LHCN-M2 (cell line): ENCODE measurements at places on chromosomes 6 and 20. TPM values are rescaled to one million over a fixed set of nuclear protein-coding genes. Genes with fewer than 3 reads are reported as not detected.

GRCh38 chr6:149941583-149942460 lies at the start of gene ULBP2:
ULBP2 (plus strand) TSS chr6:149942014; CDS start chr6:149942073, 59 bp downstream.
- peak; percentile 94 for DNase-seq

DNA sequence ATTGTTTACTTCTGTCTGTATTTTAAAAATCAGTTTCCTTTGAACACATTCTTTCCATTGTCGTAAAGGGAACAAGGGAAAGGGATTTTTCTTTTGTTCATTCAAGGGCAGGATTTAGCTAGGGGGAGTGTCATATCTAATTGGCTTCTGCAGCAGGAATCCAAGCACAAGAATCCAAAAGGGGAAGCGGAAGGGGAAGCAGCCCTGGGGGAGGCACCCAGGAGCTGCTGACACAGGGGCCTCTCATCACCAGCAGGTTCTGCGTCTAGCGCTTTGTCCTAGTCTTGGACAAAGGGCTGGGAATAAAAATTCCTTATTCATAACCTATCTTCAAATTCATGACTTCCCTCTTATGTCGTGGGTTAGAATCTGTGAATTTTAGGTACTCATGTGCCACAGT lies 13.7 kb downstream of the RIPK1 start:
- DNase-seq, result no peak

- DNase-seq, result no peak
These were observed 113.9 kb downstream of the GMPR start for GRCh38 chr6:16352258-16352635.

DNA sequence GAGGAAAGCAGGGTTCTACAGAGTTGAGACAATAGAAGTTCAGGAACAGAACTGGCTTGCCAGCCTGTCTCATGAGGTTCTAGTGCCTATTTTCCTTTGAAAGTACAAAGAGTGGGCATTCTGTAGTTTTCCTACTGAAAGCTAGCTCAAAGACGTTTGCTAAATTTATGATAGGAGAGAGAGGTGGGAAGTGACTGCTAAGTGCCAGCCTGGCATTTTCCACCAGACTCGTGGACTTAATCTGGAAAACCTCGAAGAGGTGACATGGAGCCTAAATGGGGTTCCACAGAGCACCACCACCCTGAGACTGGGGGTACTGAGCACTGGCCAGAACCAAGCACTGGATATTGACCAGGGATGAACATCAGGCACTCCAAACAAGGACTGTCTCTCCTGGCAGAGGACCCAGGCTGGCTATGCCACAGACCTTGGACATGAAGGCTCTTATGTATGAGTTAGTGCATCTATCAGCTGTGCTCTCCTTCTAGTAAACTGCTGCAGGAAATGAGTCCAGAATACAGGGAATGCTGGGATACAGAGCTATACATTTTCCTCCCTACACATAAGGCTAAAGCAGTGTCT lies 7.1 kb downstream of the PEX6 start:
- DNase-seq, result no peak

DNA sequence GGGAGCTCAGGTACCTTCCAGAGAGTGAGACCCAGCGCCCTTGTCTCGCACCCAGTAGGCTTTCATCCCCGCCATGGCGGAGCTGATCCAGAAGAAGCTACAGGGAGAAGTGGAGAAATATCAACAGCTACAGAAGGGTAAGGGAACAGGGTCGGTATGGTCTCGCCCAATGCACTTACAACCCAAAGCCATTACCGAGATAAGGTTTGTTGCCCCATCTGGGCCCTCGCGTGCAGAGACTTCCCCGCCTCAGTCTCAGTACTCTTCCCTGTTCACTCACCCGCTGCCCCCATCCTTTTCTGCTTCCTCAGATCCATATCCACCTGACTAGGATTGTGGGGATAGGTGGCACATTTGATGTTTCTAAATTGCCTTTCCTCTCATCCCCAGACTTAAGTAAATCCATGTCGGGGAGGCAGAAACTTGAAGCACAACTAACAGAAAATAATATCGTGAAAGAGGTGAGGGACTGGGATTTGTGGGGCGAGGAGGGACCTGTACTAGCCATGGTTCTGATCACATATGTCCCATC lies 449 bp downstream of the PFDN6 start:
- no peak for DNase-seq

DNA sequence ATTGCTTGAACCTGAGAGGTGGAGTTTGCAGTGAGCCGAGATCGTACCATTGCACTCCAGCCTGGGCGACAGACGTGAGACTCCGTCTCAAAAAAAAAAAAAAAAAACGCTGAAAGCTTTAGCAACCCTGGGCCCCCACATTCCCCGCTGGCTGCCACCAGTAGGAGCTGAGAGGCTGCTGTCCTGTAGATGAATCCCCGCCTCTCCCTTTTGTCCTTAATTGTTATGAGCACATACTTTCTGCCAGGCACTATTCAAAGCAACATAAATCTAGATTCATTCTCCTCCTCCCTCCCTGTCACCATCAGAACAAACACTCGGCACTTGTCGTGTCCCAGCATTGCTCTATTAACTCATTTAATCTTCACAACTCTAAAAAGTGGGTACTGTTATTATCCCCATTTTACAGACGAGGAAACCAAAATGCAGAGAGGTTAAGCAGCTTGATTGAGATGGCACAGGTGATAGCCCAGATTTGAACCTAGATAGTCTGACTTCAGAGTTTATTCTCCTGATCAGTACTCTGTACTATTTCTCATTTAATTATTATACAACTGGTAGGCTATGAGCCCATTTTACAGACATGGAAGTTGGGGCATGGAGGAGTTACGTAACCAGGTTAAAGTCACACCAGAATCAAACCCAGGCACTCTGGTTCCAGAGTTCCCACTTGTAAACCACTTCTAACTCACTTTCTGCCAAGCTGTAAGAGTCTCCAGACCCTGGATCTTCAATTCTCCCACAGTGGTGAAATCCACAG lies 97.4 kb downstream of the EYA2 start:
- no peak for DNase-seq

DNA sequence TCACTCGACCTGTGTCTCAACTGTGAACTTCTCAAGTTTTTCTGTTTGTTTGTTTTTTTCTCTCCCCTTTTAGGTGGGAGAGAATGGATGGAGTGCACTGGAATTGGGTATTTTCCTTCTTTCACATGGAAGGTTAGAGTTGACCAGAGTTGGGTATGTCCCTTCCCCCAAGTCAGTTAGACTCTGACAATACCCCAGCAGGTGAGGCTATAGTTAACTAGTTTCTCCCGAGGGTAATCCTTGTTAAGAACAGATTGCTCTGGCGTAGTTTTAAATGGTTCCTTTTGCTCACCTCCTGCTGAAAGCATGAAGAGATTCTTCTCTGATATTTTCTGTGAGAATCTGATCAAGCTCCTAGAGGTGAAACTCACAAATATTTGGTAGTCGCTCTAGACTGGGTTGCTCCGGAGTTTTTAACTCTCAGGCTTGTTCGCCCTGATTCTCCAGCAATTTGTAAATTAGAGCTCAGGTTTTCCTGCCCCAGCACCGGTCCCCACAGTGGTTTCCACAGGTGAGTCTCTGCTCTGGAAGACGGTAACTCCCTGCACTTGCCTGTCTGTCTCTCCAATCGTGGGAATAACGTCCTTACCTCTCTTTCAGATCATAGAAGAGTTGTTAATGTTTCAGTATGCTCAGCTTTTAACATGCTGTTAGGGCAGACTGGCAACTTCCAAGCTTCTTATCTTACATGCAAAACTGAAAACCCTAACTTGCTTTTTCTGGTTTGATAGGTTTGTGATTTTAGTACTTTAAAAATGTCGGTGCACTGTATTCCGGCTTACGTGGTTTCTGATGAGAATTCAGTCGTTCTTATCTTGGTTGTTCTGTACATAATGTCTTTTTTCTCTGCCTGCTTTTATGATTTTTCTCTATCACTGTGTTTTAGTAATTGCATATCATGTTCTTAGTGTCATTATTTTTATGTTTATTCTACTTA lies 111.2 kb upstream of the HIVEP1 start:
- no peak for DNase-seq

GRCh38 chr6:148109732-148110131 lies 232.9 kb upstream of the SASH1 start:
- no peak for DNase-seq

DNA sequence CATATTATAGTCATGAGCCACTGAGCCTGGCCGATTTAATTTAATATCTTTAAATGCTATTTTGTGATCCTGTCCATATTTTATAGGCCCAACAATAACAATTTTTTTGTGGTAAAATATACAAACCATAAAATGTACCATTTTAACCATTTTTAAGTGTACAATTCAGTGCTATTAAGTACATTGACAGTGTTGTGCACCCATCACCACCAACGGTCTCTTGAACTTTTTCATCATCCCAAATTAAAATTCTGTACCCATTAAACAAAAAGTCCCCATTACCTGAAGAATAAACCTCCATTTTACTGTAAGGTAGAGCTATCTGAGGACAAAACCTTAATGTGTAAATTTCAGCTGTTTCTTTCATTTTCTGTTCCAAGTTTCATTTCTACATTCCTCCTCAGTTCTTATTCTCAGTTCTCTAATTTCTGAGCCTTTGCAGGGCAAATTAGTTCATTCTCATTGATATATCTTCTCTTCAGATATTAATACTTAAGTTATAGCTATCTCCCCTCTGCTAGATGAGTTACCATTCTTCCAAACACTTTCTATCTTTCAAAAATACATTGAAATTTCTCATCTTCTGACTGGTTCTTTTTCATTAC lies 10.3 kb downstream of the MTO1 start:
- no peak for DNase-seq

- no peak for DNase-seq
These were observed 73.0 kb upstream of the SYNJ2 start for GRCh38 chr6:157908369-157909281.

TCF21 gene
- total RNA-seq, result not detected in 2 replicates

BMP5 gene
- total RNA-seq, result under 0.01 TPM in 1 of 2 replicates, not detected in the other

NOL4L gene
- 1.4 and 3.0 TPM in 2 replicates for total RNA-seq

GLP1R gene
- total RNA-seq, result not detected in 2 replicates

SF3B5 gene
- total RNA-seq, result 167 and 186 TPM in 2 replicates

ARG1 gene
- total RNA-seq, result not detected in 2 replicates

SYCP2 gene
- total RNA-seq, result 0.40 and 0.71 TPM in 2 replicates

CFB gene
- total RNA-seq, result 1.1 and 1.4 TPM in 2 replicates

ALDH5A1 gene
- 0.57 and 0.77 TPM in 2 replicates for total RNA-seq

HCRTR2 gene
- not detected in 2 replicates for total RNA-seq

PNRC1 gene
- 28.7 and 35.6 TPM in 2 replicates for total RNA-seq

SOX18 gene
- total RNA-seq, result not detected in 2 replicates
